ENCODE measurements at places on chromosomes 1 and 21.

DNA sequence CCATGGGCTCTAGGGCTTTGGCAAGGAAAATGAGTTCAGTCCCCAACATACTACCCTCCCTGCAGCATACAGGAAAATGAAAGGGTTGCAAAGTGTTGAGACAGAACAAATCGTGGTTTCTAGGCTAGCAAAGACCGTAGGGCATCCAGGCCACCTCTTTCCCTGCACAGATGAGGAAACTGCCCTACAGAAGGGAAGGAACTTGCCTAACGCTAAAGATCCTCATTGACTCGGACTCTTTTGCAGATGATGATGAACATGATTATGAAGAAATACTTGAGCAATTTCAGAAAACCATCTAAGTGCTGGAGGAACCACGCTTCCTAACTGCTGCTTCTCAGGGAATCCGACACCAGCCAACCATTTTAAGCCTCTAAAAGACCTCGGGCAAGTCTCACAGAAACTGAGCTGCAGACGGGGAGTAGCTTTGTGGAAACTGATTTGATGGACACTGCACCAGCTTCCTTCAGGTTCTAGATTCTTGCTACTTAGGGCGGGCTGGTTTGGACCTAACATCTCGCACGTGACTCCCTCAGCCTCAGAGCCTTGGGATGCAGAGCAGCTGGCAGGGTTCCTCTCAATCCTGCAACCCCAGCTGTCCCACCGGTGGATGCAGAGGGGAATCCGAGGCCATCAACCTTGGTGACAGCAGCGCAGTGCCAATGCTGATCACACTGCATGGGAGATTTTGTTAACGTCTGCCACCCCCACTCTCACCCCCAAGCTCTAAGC, 13.4 kb downstream of the THEMIS2 start:
- no peak for DNase-seq

- peak; percentile 65 for DNase-seq
Observed at GRCh38 chr1:201637282-201638079, 98.6 kb downstream of the NAV1 start.

DNA sequence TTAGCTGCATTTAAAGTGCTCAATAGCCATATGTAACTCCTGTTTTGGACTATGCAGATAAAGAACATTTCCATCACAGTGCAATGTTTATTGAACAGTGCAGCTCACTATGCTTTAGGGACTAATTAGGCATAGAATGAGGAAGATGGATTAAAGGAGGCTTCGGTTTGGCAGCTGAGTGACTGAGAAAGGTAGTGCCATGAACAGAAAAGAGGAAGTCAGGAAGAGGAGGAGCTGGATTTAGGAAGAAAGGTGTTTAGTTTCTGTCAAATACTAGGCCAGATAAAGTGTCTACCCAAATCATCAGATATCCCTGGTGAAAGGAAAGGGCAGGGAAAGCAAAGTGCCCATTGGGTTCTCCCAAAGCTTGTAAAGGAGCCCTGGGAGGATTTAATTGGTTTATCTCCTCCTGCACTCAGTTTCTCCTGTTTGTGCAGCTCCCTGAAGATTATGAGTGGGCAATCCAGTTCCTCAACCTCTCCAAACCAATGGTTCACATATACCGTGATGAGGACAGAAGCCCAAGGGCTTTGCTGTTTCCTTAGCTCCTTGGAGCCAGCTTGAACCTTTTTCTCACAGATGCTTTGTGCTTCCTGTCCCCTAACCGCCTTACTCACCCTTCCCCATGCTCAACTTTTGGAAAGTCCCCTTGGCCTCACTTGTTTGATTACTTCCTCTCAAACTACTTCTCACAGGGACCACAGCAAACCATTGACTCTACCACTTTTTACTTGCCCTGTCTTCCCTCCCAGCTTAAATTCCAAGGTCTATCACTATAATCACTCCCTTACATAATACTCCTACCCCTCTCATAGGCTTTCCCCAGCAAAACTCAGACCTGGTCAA, 3.5 kb upstream of the RAP1A start:
- DNase-seq, result no peak

DNA sequence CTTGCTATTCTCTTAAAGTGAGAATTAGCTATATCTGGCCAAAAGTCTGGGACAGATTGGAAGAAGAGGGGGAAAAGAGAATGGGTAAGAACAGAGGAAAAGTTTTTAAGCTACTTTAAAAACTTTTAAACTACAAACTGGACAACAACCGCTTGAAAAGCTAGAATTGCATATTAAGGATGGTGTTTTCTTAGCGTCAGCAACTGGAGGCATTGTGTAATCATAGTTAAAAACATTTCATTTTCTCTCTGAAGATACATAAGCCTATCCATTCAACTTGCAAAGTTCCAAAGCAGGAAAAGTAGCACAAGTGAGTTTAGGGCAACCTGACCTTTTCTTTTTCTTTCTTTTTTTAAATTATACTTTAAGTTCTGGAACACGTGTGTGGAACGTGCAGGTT, 10.9 kb downstream of the PBX1 start:
- peak; percentile 18 for DNase-seq

DNA sequence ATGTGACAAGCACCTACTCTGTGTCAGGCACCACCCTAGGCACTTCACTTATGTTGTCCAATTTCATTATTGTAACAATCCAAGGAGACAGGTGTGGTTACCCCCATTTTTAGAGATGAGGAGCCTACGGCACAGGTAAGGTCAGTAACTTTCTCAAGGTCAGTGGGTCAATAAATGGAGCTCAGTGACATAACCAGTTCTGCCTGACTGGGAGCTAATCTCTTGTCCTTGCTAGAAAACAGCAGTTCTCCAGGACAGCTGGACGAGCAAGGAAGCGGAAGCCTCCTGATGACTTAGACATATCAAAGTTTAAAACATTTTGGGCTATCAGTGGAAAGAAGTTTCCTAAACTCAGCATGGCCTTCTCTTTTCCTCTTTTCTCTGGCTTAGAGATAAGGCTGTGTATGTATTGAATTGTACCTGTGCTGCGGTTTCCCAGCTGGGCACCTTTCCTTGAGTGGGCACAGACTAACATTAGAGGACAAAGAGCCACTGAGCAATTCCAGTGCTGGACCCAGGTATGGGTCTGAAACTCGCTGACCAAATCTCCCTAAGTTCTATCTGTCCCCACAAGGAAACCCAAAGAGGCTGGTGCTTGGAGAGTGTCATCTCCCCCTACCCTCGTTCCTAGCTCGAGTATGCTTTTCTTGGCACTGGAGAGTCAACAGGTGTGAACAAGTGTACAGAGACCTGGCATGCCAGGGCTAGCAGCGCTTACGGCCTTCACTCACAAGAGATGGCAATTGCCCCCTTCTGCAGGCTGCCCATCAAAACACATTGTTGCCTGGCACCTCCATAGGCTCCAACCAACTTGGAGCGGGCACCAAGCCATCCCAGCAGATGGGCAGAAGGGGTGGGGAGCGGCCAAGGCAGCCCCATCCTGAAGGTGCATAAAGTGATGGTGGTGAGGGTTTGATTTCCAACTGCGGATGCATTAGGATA, 456.1 kb upstream of the PROX1 start:
- no peak for DNase-seq

GRCh38 chr1:8510041-8510823, 192.3 kb downstream of the SLC45A1 start:
- DNase-seq, result peak; percentile 84

DNA sequence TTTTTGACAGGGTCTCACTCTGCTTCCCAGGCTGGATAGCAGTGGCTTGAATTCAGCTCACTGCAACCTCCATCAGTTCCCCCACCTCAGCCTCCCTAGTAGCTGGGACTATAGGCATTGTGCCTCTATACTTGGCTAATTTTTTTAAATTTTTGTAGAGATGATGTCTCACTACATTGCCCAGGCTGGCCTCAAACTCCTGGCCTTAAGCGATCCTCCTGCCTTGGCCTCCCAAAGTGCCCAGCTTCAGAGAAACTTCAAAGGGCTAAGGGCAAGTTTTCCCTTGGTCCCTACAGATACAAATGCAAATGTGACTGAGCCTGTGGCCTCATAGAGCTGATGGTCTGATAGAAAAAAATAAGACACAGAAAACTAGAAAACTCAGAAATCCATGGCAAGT, 52.9 kb upstream of the PRRC2C start:
- no peak for DNase-seq

Data from AG20443 (cell line).